ENCODE measurements at places on chromosomes 12 and 14.

- no peak for DNase-seq
Observed at GRCh38 chr12:104615048-104615561, 158.4 kb downstream of the CHST11 start.

DNA sequence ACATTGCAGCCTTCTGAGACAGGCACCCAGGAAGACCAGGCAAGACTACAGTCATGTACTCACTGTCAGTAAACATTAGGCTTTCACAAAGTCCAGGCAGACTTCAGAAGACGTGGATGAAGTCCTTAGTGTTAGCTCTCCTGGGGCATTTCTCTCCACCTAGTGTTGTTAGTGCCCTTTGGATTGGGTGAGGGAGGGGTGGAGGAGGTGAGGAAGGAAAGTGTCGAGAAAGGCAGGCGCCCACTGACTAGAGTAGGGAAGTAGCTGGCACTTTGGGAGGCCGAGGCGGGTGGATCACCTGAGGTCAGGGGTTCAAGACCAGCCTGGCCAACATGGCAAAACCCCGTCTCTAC lies 20.2 kb downstream of the TMEM229B start:
- DNase-seq = no peak

DNA sequence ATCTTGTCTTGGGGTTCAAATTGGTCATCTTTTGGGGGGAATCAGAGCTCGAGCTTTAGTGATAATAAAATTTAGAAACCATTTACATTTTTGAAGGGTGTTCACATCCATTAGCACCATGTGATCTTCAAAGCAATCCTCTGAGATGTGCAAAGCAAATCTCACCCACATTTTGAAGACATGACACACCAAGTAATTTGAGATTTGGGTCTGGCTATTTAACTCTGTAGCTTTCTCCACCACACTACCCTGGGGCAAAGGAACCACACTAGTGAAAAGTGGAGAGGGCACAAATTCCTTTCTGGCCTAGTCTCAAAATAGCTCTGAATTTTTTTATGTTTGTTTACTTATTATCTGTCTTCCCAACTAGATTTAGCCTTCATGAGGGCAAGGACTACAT lies 46.6 kb upstream of the TMEM233 start:
- DNase-seq = no peak

DNA sequence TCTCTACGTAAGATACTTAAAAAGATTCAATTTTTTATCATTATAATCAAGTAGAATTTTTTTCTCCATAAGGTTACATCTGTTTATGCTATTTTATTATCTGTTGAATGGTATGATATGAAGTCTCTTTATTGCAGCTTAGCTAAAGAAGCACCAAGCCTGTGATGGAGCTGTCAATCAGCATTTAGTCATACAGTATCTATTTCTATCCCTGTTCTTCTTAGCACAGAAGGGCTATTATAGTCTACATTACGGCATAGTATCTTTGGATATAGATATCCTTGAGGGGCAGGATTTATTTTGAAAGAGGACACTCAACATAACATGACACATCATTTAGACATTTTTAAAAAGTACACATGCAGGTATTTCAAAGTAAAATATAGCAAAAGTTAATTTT lies 277.1 kb downstream of the FOXG1 start:
- DNase-seq = no peak

- no peak for DNase-seq
Observed at GRCh38 chr12:27436029-27436428, 10.5 kb upstream of the SMCO2 start.

DNA sequence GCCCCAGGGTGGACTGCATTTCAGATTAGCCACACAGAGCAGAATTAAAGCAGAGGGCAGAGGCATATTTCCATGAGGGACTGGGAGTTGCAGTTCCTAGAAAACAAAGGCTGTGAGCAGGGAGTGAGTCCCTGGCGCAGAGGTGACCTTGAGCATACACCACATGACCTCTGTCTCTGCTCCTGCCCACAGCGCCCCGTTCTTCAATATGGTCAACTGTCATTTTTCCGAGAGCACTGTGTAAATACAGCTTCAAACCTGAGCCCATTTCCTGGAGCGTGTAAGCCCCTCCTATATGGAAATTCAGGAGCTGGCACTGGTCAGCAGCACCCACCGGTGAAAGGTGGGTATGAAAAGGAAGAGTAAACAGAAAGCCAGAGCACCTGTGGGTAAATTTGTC lies 192.2 kb upstream of the PELI2 start:
- no peak for DNase-seq

- DNase-seq = no peak
Observed at GRCh38 chr14:62451221-62451620, 594.0 kb downstream of the KCNH5 start.

DNA sequence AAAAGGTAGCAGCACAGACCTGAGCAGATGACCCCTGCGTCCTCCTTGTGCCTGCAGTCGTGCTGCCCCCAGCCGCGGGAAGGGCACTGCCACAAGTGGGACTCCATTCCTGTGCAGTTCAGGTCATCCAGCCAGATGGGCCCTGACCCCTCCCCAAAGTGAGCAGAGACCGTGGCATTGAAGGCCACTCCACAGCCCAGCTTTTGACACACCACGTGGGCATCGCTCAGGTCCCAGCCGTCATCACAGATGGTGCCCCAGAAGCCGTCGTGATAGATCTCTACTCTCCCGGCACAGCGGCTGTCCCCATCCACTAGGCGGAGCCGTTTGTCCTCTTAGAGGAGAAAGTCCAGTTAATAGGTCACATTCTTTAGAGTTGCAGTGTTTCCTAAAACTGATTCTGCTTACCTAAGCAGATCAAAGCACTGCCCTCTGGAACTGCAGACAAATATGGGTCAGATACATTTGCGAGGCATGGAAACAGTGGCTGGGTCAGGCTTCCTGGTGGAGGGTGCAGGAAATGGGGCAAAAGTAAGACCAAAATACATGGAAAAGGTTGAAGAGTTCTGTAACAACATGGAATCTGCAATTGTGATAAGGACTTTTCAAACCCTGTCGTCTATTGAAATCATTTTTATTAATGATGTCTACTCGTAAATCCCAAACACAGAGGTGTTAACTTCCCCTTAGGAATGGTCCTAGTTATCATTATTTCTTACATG lies 69.4 kb downstream of the CD163L1 start:
- DNase-seq = no peak
